ENCODE measurements at places on chromosomes 13 and 19.

DNA sequence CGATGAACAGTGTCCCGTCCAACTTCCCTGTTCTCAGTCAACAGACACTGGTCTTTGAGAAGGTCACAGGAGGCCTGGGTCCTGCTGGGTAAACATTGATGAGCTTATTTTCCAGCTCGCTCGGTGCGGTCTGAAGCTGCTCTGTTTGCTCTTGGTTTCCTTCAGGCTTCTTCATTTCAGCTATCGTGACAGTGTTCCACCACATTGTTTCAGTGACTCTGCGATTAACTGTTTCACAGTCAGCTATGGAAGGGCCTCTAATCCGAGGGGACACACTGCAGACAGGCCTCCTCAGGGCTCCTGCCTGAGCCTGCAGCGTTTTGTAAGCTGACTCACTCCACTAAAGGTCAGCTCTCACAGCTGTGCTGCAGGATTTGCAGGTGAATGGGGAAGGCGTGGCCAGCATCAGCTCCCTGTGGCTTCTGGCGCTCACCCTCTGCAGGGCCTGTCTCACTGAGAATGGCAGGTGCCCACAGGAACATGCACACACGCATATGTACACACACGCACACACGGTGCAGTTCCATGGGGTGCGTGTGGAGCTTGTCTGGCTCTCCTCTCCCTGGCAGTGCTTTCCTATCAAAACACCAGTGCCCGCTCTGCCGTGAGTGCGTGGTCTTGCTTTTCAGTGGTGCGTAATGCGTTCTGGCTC is 62.9 kb upstream of the MCF2L start:
- DNase-seq: no peak

DNA sequence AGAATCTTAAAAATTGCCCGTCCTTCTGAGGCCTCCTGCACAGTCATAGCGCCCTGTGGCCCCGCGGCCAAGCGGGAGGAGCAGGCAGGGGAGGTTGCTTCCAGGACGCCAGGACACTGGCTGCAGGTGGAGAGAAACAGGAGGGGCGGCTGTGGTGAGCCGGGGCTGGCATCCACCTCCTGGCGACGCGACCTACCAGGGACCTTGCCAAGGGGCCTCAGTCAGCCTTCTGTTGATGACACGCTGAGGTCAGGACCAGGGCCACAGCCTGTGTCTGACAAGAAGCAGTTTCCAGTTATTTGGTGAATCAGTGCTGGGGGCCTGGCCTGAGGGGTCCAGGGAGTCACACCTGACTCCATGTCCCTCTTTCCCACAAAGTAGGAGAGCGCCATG is 13.3 kb upstream of the MKNK2 start:
- no peak for DNase-seq

- peak; percentile 17 for DNase-seq
Observed at GRCh38 chr13:105991622-105992277, 543.7 kb downstream of the EFNB2 start.

GRCh38 chr13:45156565-45157361 is 36.5 kb downstream of the GTF2F2 start:
- DNase-seq: no peak

DNA sequence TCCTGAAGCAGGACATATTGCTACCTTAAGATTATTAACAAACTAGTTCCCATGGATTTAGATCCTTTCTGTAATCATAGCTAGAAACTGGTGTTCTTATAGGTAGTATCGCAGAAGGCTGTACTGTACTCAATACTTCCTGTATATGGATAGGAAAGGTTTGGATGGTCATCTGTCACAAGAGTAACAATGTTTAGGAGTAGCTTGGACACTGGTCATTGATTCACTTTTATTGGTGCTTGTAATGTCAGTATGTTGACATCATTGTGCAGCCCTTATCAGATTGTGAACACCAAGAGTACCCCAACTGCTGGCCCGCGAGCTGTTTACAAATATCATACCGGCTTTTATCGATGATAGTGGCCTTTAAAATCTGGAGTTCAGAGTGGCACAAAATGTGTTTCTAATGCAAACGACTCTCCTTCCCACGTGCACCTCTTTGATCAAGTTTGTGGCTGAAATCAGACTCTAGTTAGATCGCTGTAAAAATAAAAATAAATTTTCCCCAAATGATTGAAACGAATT is 605 bp upstream of the CDK8 start:
- no peak for DNase-seq

DNA sequence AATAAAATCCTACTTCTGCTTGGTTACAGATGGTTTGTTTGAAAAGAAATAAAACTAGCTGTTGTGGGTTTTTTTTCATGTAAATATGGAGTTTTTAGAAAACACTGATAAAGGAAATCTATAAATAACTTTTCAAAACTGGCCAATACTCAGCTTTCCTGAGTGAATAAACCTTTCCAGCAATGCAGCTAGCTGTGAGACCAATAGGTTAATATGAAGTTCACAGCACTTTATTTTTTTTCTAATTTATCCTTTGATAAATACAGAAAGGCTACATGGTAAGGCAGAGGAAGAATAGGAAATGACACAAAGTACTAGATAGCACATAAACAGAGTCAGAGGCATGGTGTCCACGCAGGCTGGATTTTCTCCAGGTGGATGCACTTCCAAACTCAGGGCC is 154.0 kb downstream of the COG6 start:
- DNase-seq: no peak

DNA sequence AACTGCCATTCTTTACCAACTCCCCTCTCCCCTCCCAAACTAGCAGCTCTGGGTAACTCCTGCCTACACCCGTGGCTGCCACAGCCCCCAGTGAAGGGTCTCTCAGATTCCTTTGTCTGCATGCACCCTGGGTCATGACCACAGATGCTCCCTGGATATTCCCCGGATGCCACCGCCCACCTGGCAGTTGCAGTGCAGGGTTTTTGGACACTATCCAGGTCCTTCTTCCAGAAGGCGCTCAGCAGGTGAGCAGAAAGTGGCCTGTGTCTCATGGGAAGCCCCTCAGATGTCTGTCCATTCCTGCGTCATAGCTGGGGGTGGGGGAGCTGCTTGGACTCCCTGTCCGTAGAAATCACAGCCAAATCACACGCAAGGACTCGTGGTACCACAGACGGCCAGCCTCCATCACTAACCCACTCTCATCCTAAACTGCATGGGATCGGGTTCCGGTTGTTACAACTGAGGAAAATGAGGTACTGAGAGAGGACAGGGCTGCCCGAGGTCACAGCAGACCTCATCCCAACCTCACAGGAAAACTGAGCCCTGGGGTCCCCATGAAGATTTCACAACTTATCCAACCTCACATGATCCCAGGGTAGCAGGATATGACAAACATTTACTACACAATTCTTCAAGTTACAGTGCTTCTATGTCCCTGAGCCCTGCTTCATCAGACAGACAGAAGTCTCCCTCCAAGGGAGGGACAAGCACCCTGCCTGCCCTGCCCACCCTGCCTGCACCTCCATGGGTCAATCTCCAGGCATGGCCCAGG is 38.6 kb downstream of the ELL start:
- no peak for DNase-seq

DNA sequence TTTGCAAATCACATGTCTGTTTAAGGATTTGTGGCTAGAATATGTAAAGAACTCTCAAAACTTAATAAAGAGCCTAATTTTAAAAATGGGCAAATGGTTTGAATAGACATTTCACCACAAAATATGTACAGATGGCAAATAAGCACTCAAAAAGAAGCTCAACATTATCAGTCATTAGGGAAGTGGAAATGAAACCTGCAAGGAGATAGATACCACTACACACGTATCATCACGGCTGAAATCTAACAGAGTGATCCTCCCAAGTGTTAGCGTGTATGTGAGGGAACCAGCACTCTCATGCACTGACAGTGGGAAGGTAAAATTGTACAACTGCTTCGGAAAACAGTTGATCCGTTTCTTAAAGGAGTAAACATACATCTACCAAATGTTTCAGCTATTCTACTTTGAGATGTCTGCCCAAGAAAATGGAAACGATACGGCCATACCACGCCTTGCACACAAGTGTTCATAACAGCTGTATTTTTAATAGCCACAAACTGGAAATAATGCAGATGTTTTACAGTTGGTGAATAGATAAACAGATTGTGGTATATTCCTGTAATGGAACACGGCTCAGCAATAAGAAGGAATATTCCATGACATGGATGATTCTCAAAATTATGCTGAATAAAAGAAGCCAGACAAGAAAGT is 14.5 kb downstream of the ARHGEF7 start:
- no peak for DNase-seq

- no peak for DNase-seq
Observed at GRCh38 chr19:45413497-45413896, 7.1 kb downstream of the POLR1G start.

DNA sequence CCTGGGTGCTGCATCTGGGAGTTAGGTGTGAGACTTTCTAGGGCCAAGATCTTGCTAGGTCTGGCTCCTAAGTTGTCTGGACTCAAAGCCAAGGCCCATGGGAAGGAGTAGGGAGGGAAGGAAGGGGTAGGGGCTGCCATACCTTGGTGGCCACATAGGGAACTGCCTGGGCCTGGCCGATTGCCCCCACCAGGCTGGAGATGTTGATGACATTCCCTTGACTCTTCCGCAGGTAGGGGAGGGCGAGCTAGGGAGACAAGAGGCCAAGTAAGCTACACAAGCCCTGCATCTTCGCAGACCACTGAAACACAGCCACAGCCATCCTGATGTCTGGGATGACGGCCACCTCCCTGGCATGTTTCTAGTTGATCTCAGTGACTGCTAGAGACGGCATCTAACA is 4.1 kb upstream of the BCAT2 start:
- no peak for DNase-seq

DNA sequence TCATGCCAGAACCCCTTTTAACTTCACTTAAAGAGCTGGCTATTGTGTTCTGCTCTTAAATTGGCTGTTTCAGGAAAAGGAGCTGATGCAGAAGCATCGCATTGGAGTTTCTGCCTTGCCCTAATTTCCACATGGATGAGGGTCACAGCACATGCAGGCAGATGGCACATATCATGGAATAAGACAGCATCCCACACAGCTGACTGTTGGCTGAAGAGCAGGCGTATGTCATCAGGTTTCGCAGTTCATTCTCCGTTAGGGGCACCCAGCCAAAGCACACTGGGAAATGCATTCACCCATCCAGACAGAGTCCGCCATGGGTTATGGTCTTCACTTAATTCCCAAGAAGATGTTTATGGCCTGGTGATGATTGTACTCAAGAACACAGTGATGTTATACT is 572.5 kb downstream of the LIG4 start:
- DNase-seq: peak; percentile 3

DNA sequence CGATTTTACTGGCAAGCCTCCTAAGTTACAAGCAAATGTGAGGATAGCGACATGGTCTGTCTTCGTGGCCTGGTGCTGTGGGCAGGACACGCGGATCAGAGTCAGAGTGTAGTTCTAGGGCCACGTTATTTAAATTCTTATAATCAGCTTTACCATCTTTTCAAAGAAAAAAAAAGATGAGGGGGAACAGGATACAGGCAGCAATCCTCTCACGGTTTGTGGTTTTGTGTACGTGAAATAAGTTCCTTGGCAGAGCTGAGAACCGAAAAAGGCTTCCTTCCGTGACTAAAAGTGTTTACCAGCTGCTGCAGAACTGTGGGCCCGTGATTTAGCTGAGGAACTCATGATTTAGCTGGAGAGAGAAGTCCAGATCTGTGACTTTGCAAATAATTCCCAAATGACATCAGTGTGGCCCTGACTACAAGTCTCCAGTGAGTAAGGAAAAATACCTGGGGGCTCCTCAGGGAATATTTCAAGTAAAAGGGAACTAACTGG is 27.2 kb downstream of the RCBTB2 start:
- DNase-seq: no peak

DNA sequence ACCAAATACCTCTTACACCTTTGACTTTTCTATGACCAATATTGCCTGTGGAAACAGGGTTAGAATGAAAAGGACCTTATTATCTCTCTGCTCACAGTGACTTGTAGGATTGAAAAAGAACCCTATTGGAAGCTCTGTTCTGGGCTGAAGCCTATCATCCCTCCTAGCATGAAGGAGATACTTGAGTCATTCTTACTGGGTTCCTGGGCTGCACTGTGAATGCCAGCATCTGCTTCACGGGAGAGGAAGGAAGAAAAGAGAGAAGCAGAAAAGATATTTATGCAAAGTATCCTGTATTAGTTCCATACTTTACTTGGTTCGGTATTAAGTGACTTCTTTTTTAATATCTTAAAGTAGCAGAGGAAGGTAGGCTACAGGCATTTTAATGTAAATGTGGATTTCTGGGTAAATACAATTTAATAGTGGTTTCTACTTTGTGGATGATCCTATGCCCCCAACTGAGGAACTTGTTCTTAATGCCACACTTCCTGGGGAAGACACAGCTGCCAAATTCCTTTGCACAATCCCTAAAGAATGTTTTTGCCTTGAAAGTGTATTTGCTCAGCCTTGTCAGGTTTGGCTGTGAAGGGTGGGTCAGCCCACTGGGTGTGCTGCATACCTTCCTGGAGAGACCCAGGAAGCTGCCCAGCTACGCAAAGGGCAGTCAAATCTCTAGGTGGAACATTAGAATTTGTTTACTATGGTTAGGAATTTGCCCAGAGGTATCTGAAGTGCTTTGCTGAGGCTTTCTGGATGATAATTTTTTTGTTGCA is 13.7 kb upstream of the SCEL start:
- DNase-seq: peak; percentile 22

GRCh38 chr19:32404933-32405430 is 588 bp upstream of the DPY19L3 start:
- DNase-seq: peak; percentile 53

GRCh38 chr13:94550062-94550738 is 45.8 kb downstream of the TGDS start:
- DNase-seq: peak; percentile 41
